ENCODE measurements at places on chromosomes 13 and 19.

DNA sequence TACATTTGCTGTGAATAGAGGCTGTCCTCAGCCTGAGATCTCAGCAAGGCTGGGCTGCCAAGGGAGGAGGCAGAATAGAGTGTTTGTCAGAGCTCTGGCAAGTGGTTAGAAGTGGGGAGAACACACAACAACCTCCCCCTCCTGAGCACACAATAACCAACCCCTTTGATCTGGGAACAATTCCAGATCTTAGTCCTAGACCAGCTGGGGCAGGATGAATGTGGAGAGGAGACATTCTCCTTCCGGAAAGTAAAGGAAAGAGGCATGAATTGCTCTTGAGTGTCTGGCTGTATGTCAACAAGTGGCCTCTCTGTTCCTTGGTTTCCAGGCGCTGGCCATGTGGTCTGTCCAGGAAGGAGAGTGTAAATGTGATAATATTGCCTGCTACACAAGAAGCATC lies 114.9 kb upstream of the TMTC4 start:
- no peak for DNase-seq

GRCh38 chr13:59445812-59446211 lies 717.9 kb downstream of the DIAPH3 start:
- peak; percentile 44 for DNase-seq

GRCh38 chr19:2721570-2722540 lies 683 bp upstream of the DIRAS1 start:
- DNase-seq = peak; percentile 31

GRCh38 chr19:5889288-5889971 lies 14.2 kb downstream of the NDUFA11 start:
- no peak for DNase-seq

DNA sequence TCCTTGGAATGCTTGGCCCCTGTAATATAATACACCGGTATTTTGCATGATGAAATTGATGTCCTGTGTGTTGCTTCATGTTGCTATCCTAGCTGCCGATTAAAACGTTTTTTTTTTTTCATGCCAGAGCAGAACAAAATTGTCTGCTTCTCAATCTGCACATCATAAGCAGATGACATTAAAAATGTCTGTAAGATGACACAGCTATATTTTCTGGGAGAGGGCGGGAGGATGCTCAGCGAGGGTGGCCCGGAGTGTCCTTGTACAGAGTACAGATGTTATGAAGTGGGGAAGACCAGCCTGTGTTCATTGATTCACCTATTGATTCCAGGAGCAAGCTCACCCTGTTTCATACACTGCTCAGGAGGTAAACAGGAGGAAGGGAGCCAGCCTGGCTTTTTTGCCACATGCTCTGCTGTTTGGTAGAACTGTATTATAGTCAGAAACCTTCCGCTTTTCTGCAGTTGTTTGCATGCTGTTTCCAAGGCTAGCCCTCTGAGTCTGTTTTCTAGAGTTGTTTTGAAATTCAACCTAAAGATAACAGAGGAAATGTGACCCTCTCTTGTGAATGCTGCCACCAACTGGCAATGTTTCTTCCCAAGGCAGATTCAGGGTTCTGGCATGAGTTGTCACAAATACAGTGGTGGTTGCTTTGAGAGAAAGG lies 4.7 kb upstream of the IRS2 start:
- DNase-seq = peak; percentile 93

GRCh38 chr19:18594824-18595373 lies 6.3 kb downstream of the REX1BD start:
- no peak for DNase-seq

DNA sequence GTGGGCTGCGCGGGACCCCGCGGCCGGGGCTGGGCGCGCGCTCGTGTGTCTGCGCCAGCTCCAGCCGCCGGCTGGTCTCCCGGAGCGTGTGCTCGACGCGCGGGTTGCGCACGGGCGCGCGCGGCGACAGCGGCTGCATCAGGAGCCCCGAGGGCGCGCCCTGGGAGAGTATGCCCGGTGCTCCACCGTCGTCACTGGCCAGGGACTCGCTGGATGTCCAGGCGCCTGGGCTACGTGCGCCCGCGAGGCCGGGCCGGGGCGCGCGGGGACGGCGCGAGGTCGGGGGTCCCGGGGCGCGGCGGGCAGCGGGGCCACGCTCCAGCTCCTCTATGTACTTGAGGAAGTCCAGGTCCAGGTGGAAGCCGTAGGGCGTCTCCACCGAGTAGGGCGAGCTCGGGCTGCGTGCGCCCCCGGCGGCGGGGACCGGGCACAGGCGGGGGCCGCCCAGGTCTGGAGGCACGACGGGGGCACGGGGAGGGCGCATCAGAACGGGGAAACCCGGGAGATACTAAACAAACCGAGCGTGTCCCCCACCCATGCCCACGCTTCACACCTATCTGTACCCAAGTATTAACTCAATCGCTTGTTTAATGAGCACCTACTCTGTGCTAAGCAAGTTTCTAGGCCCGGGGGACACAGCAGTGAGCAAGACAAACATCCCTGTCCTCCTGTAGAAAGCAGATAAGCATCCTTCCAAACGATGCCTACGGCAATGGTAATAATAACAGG lies 7.6 kb downstream of the KANK3 start:
- no peak for DNase-seq

GRCh38 chr19:12665281-12665573 lies 1.3 kb downstream of the MAN2B1 start:
- peak; percentile 93 for DNase-seq

DNA sequence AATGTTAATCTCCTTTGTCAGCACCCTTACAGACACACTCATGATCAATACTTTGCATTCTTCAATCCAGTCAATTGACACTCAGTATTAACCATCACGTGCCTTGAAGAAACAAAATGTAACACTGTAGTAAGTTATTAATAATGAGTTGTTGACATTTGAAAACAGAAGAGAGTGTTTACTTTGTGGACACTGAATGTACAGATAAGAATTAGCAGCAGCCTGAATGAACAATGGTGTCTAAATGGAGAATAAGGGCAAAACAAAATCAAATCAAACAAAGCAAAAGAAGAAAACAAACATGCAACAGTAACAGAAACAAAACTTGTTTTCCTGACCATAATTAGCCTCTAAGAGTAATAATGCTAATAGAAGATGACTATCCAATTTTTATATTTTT lies 1191.1 kb upstream of the MIR17HG start:
- no peak for DNase-seq

- peak; percentile 86 for DNase-seq
Observed at GRCh38 chr19:18846862-18847548, 15.2 kb downstream of the UPF1 start.

- DNase-seq = no peak
Observed at GRCh38 chr13:29969286-29969685, 118.9 kb upstream of the UBL3 start.
